GF-D8 (cell line): ENCODE measurements at places on chromosomes 13 and 19.

- no peak for DNase-seq
These were observed 2.2 kb downstream of the MADCAM1 start for GRCh38 chr19:498511-498891.

DNA sequence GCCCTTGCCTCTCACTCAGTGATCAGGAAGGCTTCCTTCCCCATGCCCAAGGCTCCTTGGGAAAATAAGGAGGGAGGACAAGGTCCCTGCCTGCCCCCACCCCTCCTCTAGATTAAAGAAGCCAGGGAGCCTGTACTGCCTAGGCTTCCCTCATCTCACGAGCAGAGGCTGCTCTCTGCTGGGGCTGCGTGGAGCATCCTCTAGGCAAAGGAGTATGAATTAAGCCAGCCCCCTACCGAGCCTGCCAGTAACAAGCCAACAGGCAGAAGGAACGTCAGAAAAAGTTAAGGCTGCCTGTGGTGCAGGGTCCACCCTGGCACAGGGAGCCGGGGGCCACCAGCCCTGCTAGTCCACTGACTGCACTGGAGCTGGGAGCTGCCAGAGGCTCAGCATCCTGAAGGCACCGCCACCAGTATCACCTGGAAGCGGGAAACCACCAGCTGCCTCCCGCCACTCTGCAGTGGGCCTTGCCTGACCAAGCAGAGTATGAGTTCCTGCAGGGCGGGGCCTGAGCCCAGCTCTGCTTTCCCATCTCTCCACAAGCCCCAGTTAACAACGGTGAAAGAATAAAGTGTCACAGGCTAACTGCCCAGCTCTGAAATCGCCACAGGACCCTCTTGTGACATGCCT lies 6.8 kb downstream of the NAPA start:
- no peak for DNase-seq

DNA sequence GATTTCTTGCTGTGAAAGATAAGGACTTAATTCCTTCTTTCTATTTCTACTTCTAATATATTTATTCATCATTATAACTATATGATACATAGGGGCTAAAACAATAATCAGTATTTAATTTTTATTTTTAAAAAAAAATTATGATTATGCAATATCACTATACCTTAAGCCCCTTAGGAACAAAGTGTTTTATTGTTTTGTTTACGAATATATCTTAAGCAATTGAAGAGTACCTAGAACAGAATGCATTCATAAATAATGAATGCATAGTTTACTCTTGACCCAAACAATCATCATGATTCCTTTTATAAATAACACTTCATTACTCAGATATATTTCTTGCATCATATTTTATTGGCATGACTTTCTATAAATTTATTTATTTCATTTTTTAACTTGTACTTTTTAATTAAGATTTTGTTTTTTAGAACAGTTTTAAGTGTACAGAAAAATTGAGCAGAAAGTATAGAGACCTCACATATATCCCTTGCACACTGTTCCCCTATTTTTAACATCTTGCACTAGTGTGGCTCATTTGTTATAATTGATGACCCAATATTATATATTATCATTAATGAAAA lies 339.9 kb upstream of the SPRY2 start:
- no peak for DNase-seq

DNA sequence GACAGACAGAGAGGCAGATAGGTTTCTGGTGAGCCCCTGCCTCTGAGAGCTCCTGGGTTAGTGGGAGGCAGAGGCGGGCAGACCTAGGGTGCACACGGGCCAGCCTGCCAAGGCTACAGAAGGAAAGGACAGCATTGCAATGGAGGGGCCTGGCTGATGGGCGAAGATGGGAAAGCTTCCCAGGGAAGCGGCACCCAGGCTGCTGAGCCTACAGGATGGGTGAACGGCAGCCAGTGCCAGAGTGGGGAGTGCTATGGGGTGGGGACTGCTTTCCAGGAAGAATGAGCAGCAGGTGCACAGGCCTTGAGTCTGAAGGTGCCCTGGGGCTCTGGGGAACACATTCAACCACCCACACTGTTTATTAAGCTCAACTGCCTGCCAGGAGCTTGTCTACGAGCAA lies 702 bp upstream of the MAG start:
- no peak for DNase-seq

DNA sequence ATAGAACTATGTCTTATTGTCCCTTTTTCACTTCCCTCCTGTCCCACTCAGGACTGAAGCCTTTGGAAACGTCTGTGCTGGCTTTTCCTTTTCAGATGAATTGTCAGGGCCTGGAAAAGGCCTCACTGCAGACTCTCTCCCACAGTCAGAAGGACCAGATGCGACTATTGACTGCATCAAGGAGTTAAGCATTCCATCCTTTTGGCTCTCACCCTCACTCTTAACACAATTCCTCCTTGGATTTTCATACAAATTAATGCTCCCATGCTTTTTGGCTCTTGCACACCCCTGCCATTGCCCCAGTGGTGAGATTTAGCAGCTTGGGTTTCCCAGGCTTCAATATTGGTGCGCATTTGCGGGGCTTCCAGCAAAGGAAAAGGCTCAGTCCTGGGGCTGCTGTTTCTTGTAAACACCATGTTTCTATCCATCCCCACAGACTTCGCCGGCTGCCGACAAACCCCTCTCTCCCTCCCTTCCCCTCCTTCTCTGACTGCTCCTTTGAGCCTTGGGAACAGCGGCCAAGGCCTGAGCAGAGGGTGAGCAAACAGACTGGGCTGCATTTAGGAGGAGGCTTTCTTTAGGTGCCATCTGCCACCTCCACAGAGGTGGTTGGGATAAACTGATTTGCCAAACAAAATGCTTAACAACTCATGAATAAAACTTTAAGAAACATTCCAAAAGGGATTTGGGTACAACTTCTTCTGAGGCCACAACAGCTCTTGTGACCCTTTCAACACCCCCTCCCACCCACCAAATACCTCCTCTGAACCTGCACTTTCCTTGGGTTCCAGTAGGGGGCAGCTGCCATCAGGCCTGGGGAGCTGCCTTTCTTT lies 48.6 kb upstream of the PCDH8 start:
- no peak for DNase-seq

- DNase-seq = no peak
These were observed 29.1 kb upstream of the POP4 start for GRCh38 chr19:29576761-29577648.

GRCh38 chr13:104984296-104984818 lies 1551.1 kb downstream of the EFNB2 start:
- DNase-seq = peak; percentile 89

DNA sequence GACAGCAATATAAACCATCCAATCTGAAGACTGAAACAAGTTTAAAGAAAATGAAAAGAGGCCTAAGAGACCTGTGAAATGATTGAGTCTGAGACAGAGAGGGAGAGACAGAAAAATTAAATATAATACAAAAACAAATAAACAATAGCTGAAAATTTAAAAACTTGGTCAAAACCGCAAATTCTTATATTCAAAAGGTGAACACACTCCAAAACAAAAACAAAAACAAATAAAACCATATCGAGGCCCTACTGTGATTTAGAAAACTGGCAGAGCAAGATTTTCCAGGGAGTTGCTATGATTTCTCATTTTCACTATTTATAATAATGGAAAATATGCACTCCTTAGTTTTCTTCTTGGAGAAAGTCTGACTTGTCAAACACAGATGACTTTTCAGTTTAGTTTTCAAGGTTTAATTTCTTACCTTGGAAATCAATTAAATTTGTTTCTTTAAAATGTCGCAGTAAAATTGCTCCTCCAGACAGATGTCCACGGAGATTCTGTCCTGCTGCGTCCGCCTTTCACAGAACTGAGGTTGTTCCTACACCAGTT lies 1420.3 kb downstream of the UQCRFS1 start:
- no peak for DNase-seq

DNA sequence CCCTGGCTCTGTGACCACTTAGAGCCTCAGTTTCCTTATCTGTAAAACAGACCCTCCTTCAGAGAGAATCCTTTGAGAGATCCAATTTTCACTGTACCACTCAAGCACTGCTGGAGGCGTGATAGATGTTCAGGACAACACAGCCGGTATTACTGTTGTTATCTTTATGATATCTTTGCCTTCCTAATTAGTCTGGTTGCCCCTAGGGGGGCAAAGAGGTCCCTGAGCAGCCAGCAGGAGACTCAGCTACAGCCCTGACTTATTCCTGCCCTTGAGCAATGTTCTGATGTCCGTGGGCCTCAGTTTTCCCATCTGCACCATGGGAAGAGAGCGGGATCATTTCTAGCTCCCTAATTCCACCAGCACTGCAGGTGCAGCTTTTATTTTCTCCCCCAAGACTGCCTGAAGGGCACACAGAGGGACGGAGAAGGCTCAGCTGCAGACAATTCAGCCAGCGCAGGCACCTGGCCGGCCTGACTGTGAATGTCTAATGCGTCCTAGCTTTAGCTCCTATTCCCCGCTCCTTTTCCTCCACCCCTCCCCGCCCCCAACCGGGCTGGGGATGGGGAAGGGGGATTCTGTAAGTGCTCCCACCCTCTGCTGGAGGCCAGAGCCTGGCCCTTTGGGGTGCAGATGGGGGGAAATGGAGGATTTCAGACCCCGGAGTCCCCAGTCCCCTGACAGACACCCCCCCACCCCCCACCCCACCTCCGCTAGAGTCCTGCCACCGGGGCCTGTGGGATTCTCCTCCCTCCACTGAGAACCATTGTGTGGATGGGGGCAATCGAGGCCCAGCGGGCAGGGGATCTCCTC lies 16.2 kb downstream of the TLE5 start:
- no peak for DNase-seq

DNA sequence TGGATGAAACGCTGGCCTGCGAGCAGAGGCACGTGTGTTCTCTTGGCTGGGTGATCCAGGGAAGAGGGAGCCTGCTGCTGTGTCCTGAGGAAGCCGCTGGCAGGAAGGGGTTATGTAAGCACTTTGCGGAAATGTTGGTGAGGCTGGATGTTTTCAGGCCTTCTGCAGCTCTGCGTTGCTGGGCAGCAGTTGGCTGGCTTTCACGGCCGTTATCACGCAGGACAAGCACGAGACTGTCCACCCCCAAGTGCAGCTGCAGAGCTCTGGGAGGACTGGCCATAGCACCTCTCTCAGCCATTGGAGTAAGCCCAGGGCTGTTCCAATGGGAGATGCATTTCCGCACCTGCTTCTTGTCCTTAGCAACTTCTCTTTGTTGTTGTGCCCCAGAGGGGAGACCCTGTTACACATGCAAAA lies 146.9 kb upstream of the SOX21 start:
- peak; percentile 49 for DNase-seq
